ENCODE measurements at places on chromosomes 5 and 9.

DNA sequence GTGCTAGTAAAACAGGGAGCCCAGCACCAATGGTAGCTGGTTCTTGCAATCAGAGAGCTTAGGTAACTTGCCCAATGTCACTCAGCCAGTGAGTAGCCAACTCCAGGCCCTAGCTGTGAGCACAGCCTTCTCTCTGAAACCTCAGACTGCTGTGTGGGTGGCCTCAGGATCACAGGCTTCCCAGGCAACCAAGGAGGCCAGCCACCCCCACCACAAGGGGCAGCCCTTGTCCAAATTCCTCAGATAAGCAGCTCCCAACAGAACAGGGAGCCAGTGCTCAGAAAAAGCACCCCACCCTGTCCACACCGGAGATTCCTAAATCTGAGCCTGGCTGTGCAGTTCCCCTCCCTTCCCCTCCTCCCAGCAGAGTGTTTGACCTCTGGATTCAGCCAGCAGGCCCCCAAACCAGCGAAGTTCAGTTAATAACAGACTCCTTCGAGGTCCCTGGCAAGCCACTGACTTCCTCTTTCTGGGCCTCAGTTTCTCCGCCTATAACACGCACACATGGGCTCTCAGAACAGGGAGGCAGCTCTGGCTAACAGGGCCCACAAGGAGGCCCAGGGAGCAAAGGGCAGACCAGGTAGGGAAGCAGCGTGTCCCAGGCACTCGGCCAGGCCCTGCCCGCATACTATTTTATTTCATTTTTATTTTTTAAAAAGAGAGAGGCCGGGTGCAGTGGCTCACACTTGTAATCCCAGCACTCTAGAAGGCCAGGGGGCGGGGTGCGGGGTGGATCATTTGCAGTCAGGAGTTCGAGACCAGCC is 2.7 kb downstream of the EEIG1 start:
- DNase-seq = peak; percentile 83

- no peak for DNase-seq
These were observed 40.3 kb downstream of the UBTD2 start for GRCh38 chr5:172243302-172243701.

- peak; percentile 75 for DNase-seq
These were observed 5.6 kb upstream of the CAMK2A start for GRCh38 chr5:150295172-150295634.

DNA sequence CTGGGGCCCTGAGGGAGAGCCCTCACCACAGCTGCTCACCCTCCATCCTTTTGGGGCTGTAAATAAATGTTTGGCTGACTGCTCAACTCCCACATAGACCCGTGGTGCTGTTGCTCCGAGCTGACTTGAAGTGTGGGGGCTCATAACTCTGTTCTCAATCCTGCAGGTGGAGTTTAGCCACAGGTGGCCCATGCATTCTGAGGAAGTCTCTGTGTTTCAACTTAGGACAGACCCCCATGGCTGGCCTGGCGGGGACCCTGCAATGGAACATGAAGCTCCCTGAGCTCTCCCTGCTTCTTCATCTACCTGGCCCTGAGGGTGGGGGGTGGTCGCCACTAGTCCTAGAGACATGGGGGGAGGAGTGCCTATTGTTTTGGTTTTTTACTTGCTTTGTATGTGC is 19.7 kb downstream of the NDUFS6 start:
- no peak for DNase-seq

DNA sequence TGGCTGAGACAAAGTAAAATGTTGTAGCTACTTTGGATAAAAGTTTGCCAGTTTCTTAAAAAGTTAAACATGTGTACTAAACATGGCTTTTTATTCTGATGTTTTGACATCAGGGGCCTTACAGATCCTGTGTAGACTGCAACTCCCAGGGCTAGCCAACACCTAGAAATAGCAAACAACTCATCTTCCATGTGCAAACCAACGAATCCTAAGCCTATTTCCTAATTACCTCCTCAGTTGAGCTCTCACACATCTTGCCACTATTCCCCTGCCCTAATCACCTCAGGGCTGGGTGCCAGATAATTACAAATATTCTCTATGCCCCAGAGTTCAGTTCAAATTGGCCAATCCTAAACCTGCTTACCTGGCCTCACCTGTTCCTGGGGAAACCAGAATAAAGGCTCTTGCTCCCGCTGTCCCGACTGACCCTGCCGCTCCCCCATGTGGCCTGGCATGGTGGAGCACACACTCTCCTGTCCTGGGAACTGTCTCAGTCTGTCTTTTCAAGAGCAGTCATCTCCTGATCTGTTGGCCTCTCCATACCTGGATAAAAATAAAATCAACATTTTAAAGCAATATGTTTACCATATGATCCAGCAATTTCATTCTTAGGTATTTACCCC is 37.1 kb upstream of the FAM169A start:
- DNase-seq = no peak

GRCh38 chr5:87099291-87099839 is 168.3 kb upstream of the RASA1 start:
- DNase-seq = no peak

DNA sequence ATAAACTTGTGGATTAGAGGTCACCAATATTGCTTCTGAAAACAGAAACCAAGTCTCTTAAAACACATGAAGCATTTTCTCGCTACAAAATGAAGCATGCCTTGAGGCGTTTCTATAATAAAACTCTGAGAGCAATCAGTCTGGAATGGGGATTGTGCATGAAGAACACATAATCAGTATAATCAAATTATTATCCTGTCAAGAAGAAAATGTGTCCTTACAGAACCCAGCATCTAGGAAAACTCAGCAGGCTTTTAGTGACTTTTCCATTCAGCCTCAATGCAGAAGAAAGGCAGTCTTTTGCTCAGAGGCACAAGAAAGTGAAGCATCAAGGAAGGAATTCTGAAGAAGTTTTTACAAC is 121.9 kb downstream of the CDH18 start:
- no peak for DNase-seq

DNA sequence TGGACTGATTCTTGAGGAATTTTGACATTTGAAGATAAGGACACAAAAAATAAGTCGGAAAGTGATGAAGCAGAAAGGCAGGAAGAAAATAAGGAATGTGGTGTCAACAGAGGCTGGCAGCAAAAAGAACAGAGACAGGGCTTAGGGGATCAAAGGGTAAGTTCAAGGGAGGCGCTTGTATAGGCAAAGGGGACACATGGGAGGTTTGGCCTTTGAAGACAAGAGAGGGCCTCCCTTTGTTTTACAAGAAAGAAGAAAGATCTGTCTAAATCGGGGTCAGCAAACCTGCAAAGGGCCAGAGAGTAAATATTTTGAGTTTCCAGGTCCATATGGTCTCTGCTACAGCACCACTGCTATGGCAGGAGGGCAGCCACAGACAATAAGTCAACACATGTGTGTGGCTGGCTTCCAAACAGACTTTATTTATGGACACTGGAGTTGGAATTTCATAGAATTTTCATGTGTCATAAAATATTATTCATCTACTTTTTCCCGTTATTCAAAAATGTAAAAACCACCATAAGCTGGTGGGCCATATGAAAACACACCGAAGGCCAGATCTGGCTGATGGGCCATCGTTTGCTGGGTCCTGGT is 112.0 kb upstream of the FBXL7 start:
- DNase-seq = no peak

DNA sequence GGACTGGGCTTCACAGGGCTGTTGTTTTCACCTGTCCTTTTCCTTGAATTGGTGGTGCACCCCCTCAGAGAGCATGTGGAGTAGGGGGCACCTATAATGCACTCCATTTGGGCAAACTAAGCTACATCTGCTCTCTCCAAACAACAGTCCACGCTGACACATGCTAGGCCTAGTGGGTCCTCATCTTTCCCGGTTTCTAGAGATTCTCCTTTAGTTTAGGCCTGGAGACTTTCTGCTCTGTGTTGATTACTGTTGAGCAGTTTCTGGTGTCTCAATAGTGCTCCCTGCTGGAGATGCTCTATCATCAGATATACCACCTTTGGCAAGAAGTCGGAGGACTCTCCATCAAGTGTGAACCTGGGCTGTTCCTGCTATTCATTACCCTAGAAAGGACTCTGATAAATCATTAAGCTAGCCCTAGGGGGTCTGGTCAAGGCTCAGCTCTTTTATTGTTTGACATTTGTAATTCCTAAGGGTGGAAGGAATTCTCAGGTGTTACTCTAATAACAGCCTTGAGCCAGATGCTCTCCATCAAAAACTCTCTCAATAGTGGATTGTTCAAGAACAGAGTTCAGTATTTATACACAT is 64.0 kb upstream of the FYB1 start:
- DNase-seq = peak; percentile 71

DNA sequence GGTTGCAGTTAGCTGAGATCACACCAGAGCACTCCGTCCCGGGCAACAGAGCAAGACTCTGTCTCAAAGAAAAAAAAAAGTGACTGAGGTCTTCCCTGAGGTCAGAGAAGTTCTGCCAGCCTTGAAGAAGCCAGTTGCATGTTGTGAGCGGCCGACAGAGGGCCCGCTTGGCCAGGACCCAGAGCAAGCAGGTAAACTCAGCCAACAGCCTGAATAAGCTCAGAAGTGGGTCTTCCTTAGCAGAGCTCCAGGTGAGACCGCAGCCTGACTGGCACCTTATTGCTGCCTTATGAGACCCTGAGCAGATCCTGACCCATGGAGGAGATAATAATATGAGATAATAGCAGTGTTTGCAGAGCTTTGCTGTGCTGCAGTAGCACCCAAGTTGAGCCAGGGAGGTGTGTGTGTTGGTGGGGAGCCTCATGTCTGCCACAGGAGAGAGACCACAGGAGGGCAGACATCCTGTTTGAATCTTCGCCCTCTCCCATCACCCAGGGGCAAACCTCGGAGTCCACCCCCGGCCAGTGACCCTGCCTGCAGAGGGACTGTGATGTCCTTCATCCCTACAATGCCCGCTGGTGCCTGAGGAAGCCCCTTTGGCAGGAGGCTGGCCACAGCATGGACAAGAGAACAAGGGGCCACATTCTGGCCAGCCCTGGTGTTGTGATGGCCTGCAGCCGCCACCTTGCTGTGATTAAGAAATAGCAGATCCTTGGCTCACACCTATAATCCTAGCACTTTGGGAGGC is 10.8 kb upstream of the BARX1 start:
- DNase-seq = no peak

DNA sequence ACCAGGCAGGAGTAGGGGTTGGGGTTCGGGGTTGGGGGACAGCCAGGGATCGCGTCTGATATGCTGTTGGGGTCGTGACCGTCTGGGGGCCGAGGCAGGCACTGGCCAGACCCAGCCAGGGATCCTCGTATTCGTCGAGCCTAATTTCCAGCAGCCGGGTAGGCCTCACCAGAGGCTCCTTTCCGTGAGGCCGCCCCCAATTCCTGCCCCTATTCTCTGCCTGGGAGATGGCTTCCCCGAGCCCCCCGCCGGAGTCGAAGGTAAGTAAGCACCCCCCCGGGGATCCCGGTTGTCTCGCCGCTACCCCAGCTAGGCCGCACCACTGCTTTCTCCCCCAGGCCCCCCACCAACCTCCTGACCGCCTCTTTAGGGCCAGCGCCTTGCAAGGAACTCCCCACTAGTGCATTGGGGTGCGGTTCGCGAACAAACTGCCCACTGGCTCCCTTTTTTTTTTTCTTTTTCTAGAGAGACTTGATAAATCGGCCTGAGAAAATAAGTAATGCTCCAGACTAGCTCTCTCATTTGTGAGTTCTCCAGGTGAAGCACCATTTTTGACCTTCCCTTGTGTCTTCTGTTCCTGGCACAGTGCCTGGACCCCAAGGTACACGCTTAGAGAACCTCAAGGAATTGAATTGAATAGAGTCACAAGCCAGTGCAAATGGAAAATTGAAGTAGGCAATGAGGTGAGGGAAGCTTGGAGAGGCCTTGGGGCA is 435 bp downstream of the ZNF189 start:
- no peak for DNase-seq

DNA sequence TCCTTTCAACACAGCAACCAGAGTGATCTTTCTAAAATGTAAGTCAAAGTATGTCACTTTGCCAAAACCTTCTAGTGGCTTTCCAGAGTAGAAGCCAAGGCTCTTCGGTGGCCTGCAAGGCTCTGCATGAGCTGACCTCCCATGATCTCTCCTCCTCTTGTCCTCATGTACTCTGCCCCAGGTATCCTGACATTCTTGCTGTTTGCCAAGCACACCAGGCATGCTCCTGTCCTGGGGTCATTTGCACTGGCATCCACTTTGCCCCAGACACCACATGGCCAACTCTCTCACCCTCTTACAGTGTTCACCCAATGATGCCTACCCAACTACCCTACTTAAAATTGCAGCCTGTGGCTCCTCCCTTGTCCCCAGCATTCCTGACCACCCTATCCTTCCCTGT is 86.3 kb downstream of the ZNF618 start:
- DNase-seq = no peak

GRCh38 chr5:82045554-82046275 is 73.9 kb downstream of the ATG10 start:
- peak; percentile 43 for DNase-seq

DNA sequence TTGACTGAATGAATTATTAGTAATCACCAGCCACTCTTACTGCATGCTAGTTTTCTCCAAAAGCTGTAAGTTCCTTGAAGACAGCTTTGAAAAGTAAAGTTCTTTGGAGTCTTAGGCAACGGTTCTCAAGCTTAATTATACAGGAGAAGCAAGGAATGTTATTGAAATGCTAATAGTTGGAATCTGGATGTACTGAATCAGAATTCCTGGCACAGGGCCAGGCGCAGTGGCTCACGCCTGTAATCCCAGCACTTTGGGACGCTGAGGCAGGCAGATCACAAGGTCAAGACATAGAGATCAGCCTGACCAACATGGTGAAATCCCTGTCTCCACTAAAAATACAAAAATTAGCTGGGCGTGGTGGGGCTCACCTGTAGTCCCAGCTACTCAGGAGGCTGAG is 33.4 kb downstream of the GRIA1 start:
- DNase-seq = no peak

DNA sequence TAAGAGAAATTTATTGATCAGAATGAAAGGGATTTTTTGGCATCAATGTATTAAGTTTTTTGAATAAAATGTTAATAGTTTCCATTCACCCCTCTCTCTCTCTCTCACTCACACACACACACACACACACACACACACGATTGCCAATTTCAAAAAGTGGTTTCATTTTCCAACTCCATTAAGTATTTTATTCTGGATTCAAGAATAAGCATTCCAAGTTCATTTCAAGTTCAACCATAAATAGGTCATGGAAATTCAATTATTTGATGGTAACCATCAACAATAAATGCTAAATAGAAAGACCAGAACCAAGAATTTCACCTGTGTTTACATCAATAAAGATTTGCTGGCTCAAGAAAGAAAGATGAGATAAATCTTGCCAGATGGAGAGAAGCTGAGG is 171.6 kb downstream of the ADAMTS12 start:
- no peak for DNase-seq

GRCh38 chr5:135502836-135503520 is 32.8 kb downstream of the NEUROG1 start:
- DNase-seq = no peak

- DNase-seq = peak; percentile 49
These were observed 109.8 kb downstream of the HMHB1 start for GRCh38 chr5:143921525-143922311.

- DNase-seq = no peak
These were observed 20.8 kb upstream of the PTBP3 start for GRCh38 chr9:112354081-112354743.

- DNase-seq = no peak
These were observed 6.2 kb upstream of the NEUROG1 start for GRCh38 chr5:135541807-135542502.

GRCh38 chr5:54742417-54742891 is 224.9 kb downstream of the SNX18 start:
- DNase-seq = no peak

GRCh38 chr9:8186560-8186959 is 387.0 kb upstream of the DMAC1 start:
- no peak for DNase-seq

GRCh38 chr5:161299053-161299452 is 247.5 kb downstream of the GABRB2 start:
- no peak for DNase-seq
